ENCODE measurements at places on chromosomes 6 and 20.

- DNase-seq: no peak
These were observed 32.1 kb upstream of the CCN6 start for GRCh38 chr6:112021691-112022310.

GRCh38 chr6:75759207-75759606 is 10.2 kb downstream of the MYO6 start:
- DNase-seq: no peak

GRCh38 chr6:95676011-95676628 is 98.8 kb downstream of the MANEA start:
- no peak for DNase-seq

DNA sequence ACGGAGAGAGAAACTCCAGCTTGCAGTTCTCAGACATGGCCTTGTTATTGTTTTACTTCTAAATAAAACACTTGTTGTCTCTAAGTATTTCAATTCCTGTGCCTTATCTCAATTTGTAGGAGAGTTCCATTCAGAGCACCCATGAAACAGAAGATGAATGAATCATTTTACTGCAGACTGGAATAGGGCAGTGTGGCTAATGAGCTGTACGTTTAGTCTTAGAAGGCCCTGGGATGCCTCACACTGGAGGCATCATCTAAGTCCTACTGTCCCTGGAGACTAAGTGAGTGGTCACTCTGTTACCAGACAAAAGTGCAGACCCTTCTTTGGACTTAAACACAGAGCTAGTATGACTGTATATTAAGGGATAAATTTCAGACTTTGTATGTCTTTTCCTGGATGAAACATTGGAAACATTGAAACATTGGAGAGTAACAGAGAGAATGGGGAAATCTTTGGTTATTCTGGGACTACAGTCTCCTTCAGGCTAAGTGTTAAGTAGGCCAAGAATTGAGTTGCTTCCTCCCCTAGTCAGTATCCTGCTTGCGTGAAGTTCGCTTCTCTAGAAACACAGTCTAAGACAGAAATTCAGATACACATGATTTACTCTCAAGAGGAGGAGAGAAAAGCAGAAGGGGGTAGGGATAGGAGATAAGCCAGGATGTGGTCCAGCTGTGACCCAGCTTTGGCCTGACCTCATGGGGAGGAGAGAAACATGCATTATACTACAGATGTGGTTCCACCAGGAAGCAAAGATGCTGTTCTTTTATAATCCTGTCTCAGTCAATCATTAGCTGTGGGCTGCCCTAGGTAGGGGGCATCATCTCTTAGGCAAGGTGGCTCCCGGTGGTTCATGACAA is 167.4 kb upstream of the BMP2 start:
- no peak for DNase-seq

- DNase-seq: no peak
These were observed 243.9 kb upstream of the TENT5A start for GRCh38 chr6:81996414-81996813.

DNA sequence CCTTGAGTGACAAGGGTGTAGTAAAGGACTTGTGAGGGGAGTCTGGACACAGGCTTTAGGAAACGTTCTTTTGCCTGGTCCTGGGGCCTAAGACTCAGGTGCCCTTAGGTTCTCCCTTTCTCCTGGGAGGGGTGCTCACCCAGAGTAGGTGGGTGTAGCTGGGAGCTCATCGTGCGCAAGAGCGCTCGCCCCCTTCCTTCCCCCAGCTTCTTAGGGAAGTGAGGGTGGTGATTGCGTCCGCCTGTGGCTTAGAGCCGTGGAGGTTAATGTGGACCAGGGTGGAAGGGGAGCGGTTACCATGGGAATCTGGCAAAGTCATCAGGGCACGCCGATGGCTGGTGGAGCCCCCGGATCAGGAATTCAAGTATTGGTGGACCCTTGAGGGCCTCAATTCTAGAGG is 3.3 kb upstream of the AARS2 start:
- DNase-seq: no peak

DNA sequence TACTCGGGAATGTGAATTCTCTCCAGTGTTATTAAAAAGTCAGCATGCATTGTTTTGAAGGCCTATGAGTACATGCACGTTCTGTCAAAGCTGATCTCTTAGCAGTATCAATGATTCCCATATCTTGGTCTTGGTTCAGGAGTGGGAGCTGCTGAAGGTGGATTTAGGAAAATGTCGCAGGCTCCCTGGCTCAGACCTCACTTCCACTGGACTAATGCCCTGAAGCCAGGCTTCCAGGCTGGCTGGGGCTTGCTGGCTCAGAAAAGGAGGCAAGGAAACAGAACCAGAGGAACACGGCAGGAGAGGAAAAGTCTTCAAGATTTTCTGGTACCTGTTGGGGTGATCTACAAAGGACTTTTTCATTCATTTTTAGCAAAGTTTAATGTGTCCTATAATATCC is 81.6 kb downstream of the OLIG3 start:
- no peak for DNase-seq

- DNase-seq: no peak
These were observed 31.2 kb downstream of the TNFRSF21 start for GRCh38 chr6:47278545-47278944.

GRCh38 chr6:160042014-160042773 is 73.3 kb downstream of the IGF2R start:
- no peak for DNase-seq

DNA sequence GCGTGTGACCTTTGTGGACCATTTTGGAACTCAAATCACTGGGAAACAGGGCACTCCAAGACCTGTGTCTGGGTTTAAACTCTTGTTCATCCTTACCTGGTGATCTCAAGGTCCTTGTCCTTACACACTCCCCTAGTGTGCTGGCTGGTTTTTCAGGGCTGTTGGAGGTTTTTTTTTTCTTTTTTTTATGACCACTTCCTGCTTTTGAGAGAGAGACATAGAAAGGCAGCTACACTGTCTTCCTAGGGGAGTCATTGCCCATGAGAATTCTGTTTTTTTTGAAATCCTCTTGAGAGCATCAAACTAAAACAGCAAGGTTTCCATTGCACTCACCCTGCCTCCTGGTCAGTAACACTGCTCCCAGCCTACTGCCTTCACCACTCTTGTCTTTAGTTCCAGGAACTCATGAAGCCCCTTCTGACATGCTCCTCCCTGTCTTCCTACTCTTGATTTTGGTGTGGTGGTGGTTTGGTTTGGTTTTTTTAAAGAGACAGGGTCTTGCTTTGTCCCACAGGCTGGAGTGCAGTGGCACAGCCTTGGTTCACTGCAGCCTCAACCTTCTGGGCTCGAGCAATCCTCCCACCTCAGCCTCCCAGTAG is 28.6 kb downstream of the PRPH2 start:
- no peak for DNase-seq

GRCh38 chr6:163570579-163571231 is 156.2 kb downstream of the QKI start:
- DNase-seq: no peak

GRCh38 chr6:38112181-38112580 is 292.7 kb downstream of the ZFAND3 start:
- DNase-seq: no peak

GRCh38 chr6:132683543-132683942 is 24.6 kb upstream of the TAAR1 start:
- no peak for DNase-seq

- no peak for DNase-seq
These were observed 27.4 kb upstream of the VAPB start for GRCh38 chr20:58361481-58362205.

DNA sequence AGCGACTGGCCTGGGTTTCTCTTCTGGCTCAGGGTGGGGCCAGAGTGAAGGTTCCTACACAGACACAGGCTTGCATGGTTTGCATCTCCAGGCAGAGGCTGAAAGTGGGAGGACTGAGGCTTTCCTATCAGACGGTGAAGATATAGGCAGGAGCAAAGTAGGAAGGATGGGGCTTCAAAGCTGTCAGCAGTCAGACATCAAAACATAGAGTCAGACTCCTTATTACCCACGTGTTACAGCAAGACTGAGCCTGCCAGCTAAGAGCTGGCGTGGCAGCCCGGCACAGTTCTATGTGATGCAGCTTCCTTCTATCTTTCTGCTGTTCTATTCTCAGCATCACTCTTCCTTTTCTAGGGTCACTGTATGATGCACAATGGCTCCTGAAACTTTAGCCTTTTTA is 445.1 kb downstream of the DOK5 start:
- no peak for DNase-seq

GRCh38 chr6:105452924-105453756 is 50.3 kb upstream of the PREP start:
- DNase-seq: peak; percentile 48

DNA sequence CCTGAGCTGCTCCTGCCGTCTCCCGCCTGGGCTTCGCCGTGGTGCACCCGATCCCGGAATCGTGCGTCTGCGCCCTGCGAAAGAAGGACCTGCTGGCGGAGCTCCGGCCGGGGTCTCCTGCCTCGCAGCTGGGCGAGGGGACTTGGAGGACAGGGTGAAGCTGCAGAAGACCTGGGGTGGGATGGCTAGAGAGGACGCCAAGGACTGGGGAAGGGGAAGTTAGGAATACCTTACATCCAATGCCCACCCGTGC is 150.2 kb downstream of the PRL start:
- DNase-seq: no peak

GRCh38 chr6:110098511-110099116 is 80.9 kb downstream of the WASF1 start:
- no peak for DNase-seq

DNA sequence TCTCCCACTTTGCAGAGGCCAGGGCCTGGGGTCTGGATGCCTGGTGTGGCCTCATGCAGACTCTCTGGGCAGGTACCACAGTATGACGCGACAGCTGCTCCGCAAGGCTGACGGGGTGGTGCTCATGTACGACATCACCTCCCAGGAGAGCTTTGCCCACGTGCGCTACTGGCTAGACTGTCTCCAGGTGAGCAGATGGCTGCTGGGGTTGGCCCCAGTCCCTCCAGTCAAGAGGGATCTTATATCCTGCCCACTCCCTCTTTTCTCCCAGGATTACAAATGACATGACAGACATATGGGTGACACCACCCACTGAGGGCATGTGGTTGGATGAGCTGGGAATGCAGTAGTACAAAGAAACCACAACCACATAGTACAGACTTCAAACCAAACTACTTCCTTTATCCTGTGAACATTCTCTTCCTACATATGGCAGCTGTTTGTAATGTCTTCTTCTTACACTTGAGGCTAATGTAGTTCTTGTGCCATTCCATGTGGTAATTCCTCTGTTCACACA is 29.9 kb downstream of the RAB44 start:
- DNase-seq: no peak

DNA sequence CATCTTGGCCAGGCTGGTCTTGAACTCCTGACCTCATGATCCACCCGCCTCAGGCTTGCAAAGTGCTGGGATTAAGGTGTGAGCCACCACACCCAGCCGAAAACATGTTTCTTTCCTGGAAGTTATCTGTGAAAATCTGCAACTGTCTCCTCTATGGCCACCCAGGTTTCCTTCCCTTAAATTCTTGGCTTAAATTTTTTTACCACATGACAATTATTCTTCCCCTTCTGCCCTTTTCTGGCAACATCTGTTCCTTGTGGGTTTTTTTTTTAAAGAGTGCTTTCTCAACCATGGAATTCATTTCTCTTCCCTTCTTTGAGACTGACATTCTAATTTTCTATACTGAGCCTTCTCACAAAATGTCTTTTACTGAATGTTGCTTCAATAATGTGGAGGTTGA is 59.6 kb downstream of the DOK5 start:
- DNase-seq: no peak

GRCh38 chr20:1876975-1877608 is 18.1 kb upstream of the SIRPA start:
- no peak for DNase-seq

GRCh38 chr6:168420706-168421105 is 20.3 kb upstream of the SMOC2 start:
- no peak for DNase-seq

DNA sequence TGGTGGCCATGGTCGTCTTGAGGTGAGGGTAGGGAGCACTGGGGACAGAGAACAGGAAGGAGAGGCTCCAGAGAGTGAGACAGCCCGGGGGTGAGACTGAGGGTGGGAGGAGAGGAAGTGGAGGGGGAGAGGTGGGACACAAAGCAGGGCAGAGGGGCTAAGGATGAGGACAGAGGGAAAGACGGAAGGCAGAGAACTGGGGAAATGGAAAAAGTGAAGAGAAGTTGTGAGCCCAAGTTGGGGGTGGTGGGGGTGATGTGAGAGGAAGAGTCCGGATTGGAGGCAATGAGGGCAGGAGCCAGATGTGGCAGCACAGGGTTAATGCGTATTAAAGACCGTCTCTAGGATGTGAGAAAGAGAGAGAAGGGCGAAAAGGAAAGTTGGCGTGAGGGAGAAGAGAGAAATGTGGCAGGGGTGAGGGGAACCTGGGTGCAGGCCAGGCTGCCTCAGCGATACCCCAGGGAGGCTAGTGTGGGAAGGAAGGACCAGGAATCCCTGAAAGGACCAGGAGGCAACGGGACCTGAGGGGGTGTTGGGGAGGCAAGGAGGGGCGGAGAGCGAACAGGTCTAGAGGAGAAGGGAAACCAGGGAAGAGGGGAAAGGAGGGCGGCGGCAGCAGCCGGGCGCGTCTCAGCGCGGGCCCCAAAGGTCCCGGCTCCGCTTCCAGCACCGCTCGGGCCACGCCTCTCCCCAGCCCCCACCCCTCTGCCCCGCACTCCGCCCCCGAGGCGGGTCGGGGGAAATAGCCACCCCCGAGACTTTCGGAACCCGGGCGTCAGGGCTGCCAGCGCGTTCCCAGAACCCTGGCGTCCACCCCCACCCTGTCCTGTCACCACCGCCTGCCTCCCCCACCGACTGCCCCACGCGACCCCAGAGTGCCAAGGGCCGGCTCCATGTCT is at the start of gene PPP1R18:
Gene PPP1R18, minus strand, starts transcription at position 637 of the 899 bp plus-strand sequence. Its CDS starts 627 bp downstream, at position 10.
- peak; percentile 89 for DNase-seq

DNA sequence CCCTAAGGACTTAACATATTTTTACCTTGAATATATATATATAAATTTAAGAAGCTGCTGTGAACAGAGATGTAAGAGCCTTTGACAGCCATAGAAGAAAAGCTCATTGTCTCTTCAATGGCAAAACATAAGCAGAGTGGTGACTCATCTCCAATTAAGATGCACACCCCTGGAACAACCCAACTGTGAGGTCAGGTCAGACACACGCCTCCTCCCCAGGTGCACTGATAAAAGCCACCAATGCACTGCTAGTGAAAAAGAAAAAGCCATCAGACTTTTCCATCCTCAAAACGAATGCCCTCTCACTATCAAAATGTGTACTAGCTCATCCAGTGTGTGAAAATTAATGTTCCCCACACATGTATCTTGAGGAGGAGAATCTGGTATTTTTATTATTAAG is 100.1 kb downstream of the SMLR1 start:
- DNase-seq: no peak

GRCh38 chr6:165721356-165721755 is 58.3 kb upstream of the PDE10A start:
- DNase-seq: no peak

GRCh38 chr6:130849594-130849993 is 22.4 kb downstream of the SMLR1 start:
- no peak for DNase-seq

- no peak for DNase-seq
These were observed 4.7 kb upstream of the ADGRG6 start for GRCh38 chr6:142296975-142297604.

GRCh38 chr6:35436071-35436857 is 15.9 kb upstream of the FANCE start:
- DNase-seq: no peak

DNA sequence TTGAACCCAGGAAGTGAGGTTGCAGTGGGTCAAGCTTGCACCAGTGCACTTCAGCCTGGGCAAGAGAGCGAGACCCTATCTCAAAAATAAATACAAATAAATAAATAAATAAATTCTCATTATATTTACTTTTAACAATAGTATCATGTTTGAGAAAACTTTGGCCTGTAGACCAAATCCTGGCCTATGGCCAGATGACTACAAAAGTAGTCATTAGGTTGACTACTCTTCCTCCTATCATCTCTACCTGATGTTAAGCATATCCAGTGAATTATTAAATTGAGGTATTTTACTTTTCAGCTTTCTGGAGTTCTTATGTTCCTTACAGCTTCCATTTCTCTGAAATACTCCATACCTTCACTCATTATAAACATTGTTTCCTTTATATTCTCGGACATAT is 280.6 kb downstream of the LAMA2 start:
- no peak for DNase-seq
